AG10803 (cell line): ENCODE measurements at places on chromosomes 6 and 20.

DNA sequence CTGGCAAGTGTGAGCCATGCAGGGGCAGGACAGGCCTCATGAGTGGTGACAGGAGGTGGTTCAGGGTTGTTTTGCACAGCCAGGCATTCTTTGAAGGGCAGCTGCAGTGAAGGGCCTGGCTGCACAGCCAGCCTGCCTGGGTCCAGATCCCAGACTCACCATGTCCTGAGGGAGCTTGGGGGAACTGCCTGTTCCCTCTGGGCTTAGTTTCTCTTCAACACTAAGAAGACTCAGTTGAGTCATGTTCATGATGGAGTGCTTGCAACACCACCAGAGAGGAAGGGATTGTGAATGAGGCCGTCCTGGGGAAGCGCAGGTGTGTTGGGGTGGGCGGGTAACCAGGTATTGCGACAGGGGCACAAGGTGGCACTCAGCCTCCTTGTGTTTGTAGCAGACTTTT is 102.4 kb downstream of the CDH26 start:
- no peak for DNase-seq

GRCh38 chr6:9766240-9766915 is 648.5 kb downstream of the TFAP2A start:
- DNase-seq = peak; percentile 55

DNA sequence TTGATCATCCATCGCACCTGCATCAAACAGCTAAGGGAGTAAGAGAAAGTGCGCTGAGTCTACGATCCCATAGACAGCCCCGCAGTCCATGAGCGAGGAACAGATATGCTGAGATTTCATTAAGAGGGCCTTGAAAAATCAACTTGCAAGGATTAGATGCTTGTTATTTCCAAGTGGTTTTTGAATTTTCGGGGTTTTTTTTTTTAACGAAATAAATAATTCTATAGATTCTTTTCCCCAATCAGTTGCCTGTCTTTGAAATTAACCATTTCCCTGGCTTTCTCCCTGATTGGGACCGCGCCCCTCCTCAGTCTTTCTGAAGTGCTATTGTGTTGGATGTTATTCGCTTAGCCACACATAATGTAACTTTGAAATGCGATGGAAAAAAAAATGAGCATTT is 48.6 kb downstream of the GNAS-AS1 start:
- DNase-seq = no peak

- peak; percentile 5 for DNase-seq
Measured at GRCh38 chr6:166998256-166999144, 697 bp upstream of the CEP43 start.
